ENCODE measurements at places on chromosomes 4 and X.

GRCh38 chr4:127261476-127261875, 371.3 kb upstream of the INTU start:
- DNase-seq: no peak

GRCh38 chrX:7280520-7280919, 132.6 kb upstream of the PUDP start:
- DNase-seq: no peak

- no peak for DNase-seq
Measured at GRCh38 chrX:39519566-39520301, 578.0 kb downstream of the BCOR start.

DNA sequence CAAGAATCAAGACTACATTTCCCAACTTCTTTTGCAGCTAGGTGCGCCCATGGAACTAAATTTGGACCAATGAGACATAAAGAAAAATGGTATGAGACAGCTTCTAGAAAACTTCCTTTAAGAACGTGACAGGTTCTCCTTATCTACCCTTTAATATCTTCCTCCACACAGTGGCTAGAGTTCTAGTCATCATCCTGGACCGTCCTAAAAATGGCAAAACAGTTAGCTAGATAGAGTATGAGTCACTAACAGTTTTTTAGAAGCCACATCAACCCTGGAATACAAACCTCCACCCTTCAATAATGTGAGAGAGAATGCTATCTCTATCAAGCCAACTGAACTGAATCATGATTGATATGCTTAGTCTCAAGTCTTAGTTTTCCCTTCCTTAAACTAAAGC, 267.9 kb upstream of the SLC7A11 start:
- no peak for DNase-seq

DNA sequence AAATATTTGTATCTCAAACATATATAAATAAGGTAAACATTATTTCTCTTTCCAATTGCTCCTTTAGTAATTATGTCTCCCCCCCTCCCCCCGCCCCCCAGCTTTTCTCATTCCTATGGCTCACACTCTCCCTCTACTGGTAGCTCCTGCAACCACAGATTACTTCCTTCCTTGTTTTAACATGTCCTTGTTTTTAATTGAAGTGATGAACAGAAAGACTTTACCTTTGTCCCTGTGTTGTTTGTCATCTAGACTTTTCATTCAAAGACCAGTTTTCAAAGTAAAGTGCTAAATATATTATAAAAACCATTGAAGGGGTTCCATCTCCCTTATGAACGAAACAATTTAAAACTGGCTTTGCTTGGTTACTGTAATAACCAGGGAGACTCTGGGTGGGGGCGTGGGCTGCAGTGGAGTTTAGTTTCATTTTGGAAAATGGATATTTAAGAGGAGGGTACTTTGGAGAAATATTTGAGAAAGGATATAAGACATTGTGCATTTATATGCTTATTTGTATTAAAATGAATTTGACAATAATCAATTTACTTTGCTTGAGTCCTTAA, 352.9 kb downstream of the RAPGEF2 start:
- DNase-seq: no peak

- DNase-seq: no peak
Measured at GRCh38 chrX:3711331-3711917, 2.0 kb downstream of the PRKX start.

GRCh38 chr4:86640469-86640868, 46.4 kb downstream of the PTPN13 start:
- DNase-seq: no peak

Data from occipital lobe (tissue), 3 donors.